ENCODE measurements at places on chromosomes 12 and 14. TPM values are rescaled to one million over a fixed set of nuclear protein-coding genes. Genes with fewer than 3 reads are reported as not detected.

Gene STXBP6
- total RNA-seq = 1.3 TPM

DNA sequence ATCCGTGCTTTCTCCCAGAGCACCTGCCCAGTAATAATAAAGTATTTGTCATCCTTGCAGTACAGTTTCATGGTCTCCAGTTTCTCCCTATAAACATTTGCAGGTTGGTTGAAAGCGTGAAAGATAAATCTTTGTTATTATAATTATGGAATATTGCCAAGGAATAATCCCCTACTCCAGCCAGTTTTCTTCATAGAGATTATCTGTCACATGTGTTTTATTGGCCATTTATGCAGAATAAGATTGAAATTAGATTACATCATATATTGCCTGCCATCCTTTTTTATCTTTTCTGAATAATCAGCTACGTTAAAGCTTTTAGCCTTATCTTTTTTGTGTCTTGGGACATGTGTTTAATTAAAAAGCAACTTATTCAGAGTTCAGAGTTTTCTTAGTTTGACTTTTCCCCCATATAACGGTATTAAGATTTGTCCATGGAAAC is 168.0 kb downstream of the KICS2 start:
- no peak for DNase-seq

Gene PLEKHD1
- total RNA-seq = not detected

Gene MYO1A
- not detected for total RNA-seq

DNA sequence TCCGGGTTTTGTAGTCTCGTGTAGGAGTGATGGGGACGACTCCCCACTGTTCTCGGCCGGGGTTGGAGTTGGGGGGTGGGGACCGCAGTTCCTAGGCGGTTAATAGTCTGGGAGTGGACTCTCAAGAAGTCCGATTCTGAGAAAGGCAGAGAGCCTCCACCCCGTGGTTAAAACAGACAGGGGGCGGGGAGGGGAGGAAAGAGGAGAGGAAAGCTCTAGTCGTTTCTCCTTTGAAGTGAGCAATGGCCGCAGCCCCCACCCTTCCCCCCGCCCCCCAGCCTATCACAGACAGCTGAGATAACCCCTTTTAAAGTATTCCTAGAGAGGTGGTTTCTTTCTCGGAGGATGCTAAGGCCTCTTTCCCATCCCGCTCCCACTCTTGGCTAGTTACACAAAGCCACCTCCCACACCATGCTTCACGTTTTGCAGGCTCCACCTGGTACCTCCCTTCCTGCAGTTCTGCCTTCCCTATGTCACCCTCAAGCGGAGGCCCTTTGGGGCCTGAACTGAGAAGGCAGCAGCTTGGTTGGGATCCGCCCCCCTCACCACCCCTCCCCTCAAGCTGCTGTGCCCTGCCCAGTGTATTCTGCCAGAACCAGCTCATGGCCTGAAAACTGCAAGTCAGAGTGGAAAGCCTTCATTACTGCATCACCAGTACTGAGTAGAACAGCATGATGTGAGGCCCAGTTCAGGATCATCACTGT is 853 bp downstream of the USP5 start:
- no peak for DNase-seq

DNA sequence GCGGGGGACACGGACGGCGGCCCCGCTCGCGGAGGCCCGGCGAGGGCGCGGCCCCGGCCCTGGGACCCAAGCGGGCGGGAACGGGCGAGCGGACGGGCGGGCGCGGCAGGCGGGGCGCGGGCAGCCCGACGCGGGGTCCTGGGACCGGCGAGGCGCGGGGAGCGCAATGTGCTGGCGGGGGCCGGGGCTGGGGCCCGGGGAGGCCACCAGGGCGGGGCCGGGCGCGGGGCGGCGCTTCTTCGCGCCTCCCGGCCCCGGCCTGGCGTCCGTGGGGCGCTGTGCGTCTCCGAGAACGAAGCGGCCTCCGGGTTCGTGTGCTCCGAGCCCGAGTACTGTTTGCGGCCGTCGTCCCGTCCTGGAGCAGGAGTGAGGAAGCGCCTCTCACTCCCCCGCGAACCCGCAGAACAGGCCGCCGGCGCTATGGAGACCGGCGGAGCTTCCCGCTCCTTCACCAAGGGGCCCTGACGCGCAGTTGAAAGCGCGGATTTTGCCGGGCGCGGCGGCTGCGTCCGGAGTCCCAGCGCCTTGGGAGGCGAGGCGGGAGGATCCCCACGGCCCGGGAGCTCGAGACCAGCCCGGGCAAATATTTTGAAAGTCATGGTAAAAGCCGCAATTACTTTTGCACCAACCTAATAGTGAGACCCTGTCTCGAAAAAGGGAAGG is 420 bp upstream of the ANKLE2 start:
- peak; percentile 12 for DNase-seq

Gene RFX4
- total RNA-seq = not detected

DNA sequence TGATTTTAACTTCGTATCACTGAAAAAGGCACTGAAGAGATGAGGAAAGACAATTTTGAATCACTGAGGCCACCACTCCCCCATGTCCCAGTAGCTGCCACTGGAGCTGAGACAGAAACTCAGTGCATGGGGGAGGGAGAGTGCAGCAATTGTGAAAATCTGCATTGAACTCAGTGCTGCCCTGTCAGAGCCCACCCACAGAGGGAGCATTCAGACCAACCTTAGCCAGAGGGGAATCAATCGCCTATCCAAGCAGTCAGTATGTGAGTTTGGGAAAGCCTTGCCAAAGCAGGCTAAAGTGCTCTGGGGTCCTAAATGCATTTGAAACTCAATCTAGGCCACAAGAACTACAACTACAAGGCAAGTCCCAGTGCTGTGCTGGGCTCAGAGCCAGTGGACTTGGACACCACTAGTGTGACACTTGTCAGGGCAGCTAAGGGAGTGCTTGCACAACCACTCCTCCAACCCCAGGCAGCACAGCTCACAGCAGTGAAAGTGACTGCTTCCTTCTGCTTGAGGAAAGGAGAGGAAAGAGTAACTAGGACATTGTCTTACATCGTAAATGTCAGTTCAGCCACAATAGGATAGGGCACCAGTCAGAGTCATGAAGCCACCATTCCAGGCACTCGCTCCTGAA is 13.3 kb downstream of the RNASE3 start:
- no peak for DNase-seq

- no peak for DNase-seq
Observed at GRCh38 chr14:101970830-101971400, 6.5 kb downstream of the DYNC1H1 start.

- DNase-seq = no peak
Observed at GRCh38 chr12:121830588-121831265, 26.9 kb downstream of the SETD1B start.

GRCh38 chr14:58808828-58809227 is 171.1 kb downstream of the DACT1 start:
- peak; percentile 33 for DNase-seq

DNA sequence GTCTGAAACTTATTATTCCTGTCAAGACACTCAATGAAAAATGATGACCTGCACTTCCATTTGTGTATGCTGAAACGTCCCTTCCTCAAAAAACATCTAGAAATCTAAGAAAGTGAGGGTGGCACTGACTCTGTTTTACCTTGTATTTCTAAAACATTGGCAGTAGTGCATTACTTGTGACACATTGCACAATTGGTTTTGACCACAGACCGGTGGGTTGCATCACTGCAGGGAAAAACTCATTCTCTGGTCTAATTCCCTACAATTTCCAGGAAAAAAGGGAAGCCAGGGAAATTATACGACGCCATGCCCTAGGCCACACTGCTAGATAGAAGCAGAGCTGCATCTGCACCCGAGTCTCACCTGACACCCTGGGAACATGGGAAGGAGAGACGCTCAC is 156.7 kb downstream of the NTF3 start:
- DNase-seq = no peak

Gene OTX2
- not detected for total RNA-seq

Data from glomerular endothelial cell (primary cell).